AG09309 (cell line): ENCODE measurements at places on chromosomes 6 and 20.

GRCh38 chr6:151139524-151139923, 100.2 kb upstream of the AKAP12 start:
- DNase-seq: no peak

DNA sequence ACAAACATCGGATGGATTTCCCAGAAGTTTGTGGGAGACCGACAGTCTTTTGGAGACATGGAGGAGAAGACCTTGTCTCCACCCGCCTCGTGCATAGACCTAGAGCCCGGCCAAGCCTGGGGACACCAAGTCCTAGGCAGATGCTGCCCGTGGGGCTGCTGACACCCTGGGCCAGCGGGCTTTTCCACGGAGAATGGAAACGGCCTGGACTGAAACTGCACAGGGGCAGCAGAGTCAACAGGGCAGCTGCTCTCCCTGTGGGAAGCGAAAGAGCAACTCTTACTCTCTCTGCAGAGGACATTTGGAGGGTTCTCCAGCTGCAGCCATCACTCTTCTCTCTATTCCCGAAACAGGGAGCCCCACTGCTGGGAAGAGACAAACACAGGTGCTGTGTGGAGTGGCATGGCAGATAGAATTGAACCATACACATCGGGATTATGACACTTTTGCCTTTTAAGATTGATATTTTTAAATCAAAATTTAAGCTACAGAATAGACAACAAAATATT, 401.2 kb downstream of the THBS2 start:
- no peak for DNase-seq

DNA sequence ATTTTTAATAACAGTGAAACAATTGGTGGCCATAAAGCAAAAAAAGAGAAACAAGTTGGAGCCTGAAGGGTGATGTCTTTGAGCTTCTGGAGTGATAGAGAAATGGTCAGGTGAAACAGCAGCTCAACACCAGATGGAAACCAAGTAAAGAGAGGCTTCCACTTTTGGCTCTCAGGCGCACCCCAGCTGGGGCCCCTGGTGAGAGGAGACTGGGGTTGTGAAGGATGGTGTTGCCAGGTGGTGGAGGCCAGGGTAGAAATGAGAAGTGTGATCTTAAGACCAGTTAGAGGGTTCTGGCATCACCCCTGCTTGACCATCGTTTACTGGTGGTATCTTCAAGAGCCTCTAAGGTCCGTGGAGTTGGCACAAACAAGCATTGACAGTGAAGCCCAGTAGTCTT, 126.0 kb upstream of the AKIRIN2 start:
- no peak for DNase-seq

DNA sequence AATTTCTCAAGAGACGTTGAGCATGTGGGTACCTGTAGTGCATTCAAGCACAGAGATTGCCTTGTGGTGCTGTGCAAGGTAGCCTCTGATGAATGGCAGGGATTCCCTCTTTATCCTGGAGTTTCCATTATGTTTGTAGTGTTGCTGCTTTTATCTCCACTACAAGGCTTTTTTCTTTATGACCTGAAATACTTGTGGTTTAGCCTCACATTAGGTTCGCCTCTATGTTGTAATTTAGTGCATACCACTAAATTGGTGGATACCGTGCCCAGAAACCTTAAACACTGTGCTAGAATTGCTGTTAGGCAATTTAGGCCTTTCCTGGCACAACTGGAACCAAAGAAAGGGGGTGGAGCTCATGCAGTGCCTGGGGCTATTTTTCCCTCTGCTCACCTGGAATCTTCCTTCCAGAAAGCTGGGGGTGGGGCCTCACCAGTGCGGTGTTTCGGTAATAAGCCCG, 76.8 kb downstream of the NCOA7 start:
- peak; percentile 83 for DNase-seq

- DNase-seq: no peak
These were observed 3.7 kb upstream of the OLIG3 start for GRCh38 chr6:137497721-137498463.
